ENCODE measurements at places on chromosomes 7 and 10.

DNA sequence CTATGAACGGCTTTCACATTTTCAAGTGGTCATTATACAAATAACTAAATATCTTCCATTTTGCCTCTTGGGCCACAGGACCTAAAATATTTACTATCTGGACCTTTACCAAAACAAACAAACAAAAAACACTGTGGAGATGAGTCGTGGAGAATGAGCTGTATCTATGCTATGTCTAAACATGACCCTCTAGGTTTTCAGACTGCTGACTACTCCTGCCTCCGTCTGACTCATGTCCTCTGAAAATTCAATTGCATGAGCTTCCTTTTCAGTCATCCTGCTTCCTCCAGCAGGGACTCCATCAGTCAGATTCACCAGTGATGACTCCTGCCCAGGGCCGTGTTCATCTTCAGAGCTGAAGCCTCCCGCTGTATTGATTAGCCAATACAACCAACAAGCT lies 96.8 kb downstream of the COL28A1 start:
- no peak for DNase-seq

DNA sequence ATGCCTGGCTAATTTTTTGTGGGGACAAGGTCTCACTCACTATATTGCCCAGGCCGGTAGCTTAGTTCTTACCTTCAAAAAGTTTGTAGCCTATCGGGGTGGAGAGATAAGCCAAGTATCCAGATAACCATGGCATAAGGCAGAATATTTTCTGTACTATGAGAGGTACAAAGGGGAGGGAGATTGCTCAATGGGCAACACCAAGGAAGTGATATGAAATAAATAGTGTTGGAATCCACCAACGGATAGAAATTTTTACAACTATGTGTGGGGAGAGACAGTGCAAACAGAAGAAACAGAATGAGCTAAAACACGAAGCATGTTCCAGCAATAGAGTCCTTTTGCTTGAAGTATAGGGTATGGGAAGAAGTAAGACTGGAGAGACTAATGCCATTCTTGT lies 8.1 kb downstream of the SCD start:
- DNase-seq = no peak

DNA sequence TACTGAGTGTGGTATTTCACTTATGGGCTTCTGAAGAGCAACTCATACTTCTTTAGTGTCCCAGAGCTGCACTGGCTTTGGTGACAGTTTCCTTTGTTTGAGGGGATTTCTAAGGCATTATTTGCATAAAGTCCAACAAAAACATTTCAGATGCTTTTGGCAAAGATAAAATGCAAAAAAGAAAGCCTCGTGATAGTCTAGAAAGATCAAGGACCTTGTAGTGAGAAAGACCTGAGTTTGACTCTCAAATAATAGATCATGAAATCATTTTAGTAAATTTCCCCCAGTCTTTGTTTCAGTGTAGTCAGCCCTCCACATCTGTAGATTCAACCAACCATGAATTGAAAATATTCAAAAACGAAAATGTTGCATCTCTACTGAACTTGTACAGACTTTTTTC lies 107.4 kb downstream of the EEPD1 start:
- DNase-seq = no peak

DNA sequence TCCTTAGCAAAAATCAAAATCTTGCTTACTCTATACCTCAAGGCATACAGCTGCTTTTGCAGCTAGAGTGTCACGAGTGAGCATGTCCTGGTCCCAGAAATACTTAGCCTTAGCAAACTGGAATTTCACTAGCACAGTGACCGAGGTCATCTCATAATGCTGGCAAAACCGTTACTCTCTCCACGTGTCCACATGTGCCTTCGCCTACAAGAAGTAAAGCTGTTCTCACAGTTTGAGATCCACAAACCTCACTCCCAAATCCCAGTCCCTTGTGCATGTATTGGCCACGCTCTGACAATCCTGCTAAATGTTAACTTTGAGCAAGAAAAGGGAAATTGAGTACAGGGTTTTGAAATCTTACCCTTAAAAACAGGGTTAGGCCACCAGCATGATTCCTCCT lies 111.0 kb upstream of the PLXDC2 start:
- DNase-seq = no peak

- DNase-seq = no peak
Measured at GRCh38 chr10:1903982-1904381, 166.7 kb upstream of the ADARB2 start.

DNA sequence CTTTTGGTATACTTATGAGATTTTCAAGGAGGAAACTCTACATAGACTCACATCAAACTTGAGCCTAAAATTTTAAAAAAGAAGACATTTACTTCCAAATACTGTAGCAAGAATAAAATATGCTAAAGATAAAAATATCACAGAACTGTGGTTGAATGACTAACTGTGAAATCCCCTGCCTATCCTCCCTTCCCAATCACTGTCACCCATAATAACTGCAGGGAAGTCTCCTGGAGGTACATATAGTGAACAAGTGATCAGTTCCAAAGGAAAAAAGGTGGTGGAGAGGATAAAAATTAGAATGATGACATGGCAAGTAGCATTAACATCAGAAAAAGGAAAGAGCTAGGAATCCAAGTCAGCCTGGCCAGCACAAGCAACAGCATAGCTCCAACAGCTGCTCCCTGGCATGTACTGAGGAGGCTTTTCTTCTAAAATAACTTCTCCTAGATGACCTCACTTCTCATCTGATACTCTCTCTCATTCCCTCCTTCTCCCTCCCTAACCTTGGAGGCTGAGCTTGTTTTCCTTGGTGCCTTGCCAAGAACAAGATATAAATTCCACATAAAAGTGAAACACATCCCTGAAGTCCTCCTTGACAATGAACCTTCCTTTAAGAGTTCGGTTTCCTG lies 124.0 kb downstream of the IQUB start:
- DNase-seq = no peak

DNA sequence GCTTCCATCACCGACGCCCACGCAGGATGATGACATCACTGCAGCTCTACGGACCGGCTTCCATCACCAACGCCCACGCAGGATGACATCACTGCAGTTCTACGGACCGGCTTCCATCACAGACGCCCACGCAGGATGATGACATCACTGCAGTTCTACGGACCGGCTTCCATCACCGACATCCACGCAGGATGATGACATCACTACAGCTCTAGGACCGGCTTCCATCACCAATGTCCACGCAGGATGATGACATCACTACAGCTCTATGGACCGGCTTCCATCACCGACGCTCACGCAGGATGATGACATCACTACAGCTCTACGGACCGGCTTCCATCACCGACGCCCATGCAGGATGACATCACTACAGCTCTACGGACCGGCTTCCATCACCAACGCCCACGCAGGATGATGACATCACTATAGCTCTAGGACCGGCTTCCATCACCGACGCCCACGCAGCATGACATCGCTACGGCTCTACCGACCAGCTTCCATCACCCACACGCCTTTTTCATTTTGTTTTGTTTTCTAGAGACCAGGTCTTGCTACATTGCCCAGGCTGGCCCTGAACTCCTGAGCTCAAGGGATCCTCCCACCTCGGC lies 29.5 kb downstream of the GPER1 start:
- no peak for DNase-seq

DNA sequence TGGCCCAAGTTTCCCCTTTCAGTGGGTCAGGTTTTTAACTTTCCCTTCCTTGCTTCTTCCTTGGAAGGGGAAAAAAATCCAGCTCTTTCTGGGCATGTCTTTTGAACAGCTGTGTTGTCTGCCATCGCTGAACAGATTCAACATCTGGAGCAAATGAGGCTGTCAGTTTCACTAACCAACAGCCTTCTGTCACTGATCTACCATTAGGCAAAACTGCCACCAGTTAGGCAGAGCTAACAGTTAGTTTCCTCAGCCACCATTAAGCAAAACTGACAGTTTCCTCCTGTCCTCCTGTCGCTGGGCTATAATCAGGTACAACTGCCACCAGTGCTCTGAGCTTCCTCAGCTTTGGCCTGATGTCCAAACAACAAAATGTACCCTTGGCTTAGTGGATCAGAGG lies 81.9 kb downstream of the NPTX2 start:
- no peak for DNase-seq

DNA sequence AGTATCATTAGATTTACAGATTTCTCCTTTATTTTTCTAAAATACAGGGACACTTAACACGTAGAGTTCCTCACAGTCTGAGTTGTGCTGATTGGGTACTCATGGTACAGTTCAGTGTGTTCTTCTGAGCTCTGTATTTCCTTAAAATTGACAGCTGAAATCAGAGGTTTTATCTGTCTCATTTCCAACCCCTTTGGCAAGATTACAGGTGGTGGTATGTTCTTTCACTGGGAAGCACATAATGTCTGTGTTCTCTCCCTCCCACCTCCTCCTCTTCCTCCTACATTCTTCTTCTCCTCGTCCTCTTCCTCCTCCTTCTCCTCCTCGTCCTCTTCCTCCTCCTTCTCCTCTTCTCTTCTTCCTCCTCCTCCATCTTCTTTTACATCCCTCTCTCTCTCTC lies 99.5 kb upstream of the EEPD1 start:
- no peak for DNase-seq

- no peak for DNase-seq
Measured at GRCh38 chr10:95406651-95407280, 116.0 kb upstream of the PDLIM1 start.

GRCh38 chr10:84397735-84398144 lies 69.4 kb downstream of the CCSER2 start:
- no peak for DNase-seq

- DNase-seq = no peak
Measured at GRCh38 chr10:63657761-63658160, 136.6 kb downstream of the REEP3 start.

- DNase-seq = no peak
Measured at GRCh38 chr7:87317691-87318245, 27.7 kb upstream of the CROT start.

DNA sequence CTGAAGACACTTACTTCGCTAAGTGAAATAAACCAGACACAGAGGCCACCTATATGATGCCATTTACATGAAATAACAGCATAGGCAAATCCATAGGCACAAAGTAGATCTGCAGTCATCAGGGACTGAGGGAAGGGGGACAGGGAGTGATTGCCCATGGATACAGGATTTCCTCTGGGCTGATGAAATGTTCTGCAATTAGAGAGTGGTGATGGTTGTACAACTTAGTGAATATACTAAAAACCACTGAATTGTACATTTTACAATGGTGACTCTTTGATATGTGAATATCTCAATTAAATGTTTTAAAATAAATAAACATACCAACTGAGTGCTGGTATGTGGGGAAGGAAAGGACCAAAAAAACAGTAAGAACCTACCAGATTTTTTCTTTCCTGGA lies 20.4 kb downstream of the PPA1 start:
- no peak for DNase-seq

DNA sequence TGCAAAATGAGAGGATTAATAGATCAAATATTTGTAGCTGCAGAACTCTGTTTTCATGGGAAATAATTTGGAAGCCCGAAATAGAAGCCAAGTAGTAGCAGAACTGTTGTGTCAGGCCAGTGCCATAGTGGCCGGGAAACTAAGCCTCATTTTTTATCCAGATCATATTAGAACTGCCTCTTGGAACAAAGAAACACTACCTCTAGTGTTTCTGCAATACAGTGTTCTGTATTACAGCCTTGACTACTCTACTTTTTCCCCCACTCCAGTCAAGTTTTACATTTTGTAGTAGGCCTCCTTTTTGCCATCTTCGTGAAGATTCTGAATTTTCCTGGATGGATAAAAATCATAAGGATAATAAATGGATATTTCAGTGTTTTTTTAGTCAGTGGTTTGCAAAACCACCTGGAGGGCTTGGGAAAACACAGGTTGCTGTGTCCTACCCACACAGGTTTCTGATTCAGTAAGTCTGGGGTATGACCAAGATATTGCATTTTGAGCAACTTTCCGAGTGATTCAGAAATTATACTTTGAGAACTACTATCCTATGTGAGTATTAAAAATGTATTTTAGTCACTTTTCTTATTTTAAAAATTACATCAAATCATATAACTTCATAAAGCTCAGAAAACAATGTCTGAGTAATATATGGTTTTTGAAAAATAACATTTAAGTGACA lies 326.2 kb upstream of the KAT6B start:
- DNase-seq = no peak

- DNase-seq = no peak
Measured at GRCh38 chr10:7146189-7146588, 264.6 kb downstream of the SFMBT2 start.

DNA sequence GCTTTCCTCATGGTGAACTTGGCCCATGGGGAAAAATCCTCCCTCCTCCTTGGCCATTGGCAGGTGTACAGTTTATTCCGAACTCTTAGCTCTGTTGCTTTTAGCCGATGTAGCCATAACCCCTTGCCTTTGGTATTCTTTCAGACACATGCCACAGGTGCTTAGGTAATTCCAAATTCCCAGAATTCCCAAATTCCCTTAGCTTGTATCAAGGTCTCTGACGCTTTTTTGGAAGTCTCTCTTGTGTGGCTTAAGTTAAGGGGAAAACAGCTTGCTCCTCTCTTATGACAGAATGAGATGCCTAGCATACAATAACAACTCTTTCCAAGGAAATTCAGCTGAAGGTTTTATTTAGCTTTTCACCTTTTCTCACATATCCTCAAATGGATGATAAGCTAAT lies 68.0 kb downstream of the SUGCT start:
- no peak for DNase-seq

GRCh38 chr7:40492946-40493345 lies 358.1 kb downstream of the SUGCT start:
- DNase-seq = no peak

DNA sequence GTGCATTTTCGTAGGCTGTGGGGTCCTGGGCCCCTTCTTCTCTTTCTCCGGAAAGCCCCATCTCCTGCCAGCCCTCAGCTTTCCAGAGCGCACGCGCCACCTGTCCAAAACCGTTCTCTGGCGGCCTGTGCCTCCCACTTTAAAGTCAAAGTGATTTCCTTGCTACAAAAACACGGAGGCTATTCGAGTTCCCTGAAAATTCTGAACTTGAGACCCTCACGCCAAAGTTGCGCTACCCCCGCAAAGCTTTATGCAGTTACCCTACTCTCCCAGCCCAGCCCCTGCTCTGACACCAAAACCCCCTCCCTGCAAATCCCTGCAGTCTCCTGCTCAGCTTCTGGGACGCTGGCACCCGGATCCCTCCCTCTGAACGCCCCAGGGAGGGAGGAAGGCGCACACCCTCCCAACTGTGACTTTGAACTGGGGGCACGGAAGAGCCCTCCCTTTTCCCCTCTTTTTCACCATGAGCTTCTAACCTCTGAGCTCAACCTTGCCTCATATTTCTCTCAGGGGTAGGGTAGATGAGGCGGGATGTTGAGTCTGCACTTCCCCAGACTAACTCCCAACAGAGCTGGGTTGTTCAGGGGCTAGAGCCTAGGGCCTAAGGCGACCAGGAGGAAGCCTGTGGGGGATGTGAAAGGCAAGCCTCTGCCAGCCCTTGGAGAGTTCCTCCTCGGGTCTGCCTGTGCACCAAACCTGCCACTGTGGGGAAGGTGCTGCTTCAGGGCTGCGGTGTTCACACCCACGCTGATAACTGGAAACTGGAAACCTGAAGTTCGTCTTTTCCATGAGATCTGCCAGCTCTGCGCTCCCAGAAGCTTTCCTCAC lies 2.7 kb upstream of the PAX4 start:
- DNase-seq = no peak

- DNase-seq = no peak
Measured at GRCh38 chr7:142772673-142773072, 1.9 kb downstream of the PRSS2 start.

- DNase-seq = no peak
Measured at GRCh38 chr7:143185551-143185950, 2.3 kb downstream of the TAS2R39 start.

All from activated effector memory CD4-positive, alpha-beta T cell treated with Interleukin-2 at 50 U/mL for 16 hours (primary cell).